ENCODE measurements at places on chromosomes 2 and 18.

GRCh38 chr2:153101187-153101586, 377.4 kb downstream of the RPRM start:
- no peak for DNase-seq

- no peak for DNase-seq
Measured at GRCh38 chr2:42794271-42795046, 2.1 kb upstream of the HAAO start.

DNA sequence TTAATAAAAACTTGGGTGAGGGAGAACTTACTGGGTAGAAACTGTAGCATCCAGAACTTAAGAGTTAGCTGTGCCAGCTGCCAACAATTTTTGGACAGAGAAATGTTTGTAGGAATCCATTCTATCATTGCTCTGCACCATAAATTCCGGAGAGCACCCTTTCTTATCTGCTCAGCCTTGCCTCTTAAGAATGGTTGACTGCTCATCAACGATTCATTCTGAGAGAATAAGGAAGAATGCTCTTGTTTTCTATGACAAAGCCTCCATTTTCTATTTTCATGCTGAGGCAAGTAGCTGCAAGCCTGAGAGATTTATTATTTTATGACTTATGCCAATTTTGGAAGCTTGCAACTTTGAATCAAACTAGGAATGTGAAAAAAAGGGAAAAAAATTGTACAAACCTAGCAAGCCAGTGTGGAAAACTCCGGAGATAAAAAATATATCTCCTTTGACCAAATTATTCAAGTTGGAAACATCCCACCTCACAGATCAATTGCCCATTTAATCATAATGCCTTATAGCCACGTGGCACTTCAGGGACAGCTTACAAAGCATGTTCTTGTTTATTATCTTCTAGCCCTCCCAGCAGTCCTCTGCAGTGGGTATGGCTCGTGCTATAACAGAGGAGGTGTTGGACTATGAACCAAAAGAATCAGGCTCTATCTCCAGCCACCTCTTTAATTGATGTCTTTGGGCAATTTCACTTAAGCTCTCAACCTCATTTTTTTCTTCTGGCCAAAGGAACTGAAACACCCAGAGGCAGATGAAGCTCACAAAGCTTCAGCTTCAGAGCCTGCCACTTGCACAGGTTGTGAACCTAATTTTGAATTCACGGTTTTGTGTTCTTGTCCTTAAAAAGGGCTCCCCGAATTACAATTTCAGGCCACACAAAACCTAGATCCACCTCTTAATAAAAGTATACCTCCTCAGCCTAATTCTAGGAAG, 40.9 kb upstream of the ATL2 start:
- no peak for DNase-seq

- DNase-seq, result no peak
Measured at GRCh38 chr2:5150871-5151270, 541.3 kb upstream of the SOX11 start.

DNA sequence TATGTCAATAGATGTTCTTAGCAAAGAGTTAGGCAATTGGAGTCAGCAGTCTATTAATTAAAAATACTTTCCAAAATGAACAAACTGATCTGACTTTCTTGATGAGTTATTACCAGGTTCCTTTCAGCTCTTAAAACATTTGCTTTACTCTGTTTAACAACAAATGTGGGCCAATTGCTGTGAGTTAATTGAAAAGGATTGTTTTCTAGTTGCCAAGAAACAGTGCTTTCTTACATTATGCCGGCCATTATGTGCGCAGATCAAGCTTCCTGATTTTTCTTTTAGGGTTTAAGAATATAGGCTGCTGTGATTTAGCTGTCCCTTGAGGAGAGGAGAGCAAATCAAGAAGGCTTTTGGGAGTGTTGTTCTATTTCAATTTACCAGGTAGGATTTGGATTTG, 50.5 kb upstream of the ITPRID2 start:
- no peak for DNase-seq

- DNase-seq, result no peak
Measured at GRCh38 chr2:47088371-47089082, 66.6 kb downstream of the STPG4 start.

GRCh38 chr18:42011053-42011452, 56.0 kb downstream of the PIK3C3 start:
- no peak for DNase-seq

- DNase-seq, result no peak
Measured at GRCh38 chr18:59631583-59632181, 65.5 kb downstream of the CCBE1 start.

GRCh38 chr2:173370198-173370597, 15.5 kb downstream of the CDCA7 start:
- DNase-seq, result no peak

DNA sequence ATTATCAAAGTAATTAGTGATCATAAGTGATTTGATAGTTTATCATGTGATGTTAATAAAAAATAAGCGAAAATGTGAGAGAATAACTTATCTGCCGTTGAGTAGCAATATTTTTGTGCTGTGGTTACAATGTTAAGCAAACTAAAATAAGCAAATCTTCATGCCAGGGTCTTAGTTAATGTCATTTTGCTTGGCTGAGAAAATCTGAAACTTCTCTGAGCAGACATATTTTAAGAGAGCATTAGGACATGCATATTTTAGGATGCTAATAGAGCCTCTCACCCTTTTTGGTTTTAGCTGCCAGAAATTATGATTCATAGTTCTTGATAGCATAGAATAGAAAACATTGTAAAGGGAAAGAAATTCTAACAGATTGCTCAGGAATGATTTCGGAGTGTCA, 233.5 kb upstream of the ZEB2 start:
- DNase-seq, result no peak

- no peak for DNase-seq
Measured at GRCh38 chr2:45736757-45737704, 85.6 kb downstream of the PRKCE start.

GRCh38 chr2:236857781-236858180, 227.9 kb upstream of the COPS8 start:
- DNase-seq, result no peak

- DNase-seq, result no peak
Measured at GRCh38 chr18:55503167-55503820, 84.7 kb downstream of the TCF4 start.

- DNase-seq, result no peak
Measured at GRCh38 chr2:59312029-59312428, 1070.9 kb upstream of the FANCL start.

DNA sequence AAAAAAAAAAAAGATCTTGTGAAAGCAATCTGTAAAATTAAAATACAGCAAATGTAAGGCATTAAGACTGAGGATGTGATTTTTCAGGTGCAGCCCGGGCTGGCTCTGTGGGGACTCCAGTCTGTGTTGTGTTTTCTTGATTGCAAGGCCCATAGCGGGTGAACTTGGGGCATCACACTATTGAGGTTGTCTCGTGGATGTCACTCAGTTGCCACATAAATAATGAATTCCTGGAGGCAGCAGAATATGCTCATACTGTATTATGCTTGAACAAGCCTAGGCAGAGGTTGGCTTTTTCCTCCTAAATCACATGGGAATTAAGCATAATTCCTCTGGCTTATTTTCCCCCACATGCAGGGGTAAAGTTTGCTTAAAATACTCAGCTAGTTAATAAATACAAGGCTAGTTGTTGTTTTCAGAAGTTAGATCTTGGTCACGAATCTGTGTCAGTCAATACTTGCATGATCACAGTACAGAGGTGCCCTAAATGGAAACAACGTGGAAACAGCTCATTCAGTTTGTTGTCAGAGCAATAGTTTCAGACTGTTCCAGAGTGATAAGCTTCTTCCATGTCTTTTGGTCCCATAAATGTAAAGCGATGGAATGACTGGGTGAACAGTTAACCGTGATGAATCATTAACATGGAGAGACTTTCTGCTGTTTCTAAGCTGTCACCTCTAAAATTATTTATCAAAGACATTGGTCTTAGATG, 16.4 kb downstream of the GEMIN6 start:
- DNase-seq, result no peak

- no peak for DNase-seq
Measured at GRCh38 chr2:181575024-181575649, 81.8 kb downstream of the CERKL start.

- no peak for DNase-seq
Measured at GRCh38 chr2:236498369-236498768, 71.3 kb upstream of the ACKR3 start.

DNA sequence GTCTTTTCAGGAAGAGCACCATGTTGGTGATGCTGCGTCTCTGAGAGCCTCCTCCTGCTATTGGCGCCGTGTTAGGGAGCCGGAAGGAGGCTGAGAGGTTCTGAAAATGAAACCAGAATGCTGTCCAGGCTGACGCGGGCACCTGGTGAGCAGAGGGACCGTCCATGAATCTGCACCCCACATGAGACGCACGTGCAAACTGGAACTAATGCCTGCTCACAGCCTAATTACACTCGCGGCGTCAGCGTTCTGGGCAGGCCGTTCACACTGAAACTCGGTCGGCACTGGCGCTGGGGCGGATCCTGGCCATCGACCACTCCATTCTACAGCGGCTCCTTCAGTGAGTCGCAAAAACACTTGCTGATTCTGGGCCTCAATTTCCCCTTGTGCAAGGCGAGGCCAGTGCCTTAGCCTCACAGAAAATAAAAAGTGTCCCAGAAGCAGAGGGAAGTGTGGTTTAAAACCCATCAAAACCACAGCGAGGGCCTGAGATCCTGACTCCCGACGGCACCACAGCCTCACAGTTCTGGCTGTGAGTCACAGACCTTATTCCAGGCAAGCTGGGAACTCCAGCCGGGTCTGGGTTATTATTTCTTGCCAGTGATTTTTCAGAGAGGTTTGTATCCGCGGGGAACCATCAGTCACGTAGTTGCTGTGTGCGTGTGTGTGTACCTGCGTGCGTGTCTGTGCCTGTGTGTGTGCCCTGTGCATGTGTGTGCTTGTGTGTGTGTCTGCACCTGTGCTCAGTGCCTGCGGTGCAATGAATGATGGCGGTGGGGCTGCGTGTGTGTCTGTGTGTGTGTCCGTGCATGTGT, 49.1 kb upstream of the CTDP1 start:
- no peak for DNase-seq

GRCh38 chr2:210198326-210198725, 26.9 kb downstream of the ACADL start:
- DNase-seq, result no peak

GRCh38 chr2:26712486-26713465, 20.3 kb downstream of the KCNK3 start:
- no peak for DNase-seq

GRCh38 chr2:223587301-223587700, 14.9 kb downstream of the SCG2 start:
- DNase-seq, result no peak

DNA sequence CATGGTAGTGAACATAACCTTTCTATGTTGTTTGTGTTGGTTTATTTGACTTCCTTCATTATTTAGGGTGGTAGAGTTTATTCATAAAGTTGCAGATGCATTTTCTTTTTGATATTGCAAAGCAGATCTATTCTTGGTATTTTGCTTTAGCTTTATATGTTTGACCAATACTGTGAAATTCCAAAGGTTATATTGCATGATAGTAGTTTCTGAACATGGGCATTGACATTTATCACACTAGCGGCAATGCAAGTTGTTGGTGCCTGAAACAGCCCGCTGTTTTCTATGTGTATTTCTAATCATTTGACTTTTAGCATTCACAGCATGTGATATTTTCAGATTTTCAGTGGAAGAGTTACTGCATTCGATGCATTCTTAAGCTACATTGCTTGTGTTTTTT, 87.2 kb downstream of the ASXL3 start:
- DNase-seq, result no peak

DNA sequence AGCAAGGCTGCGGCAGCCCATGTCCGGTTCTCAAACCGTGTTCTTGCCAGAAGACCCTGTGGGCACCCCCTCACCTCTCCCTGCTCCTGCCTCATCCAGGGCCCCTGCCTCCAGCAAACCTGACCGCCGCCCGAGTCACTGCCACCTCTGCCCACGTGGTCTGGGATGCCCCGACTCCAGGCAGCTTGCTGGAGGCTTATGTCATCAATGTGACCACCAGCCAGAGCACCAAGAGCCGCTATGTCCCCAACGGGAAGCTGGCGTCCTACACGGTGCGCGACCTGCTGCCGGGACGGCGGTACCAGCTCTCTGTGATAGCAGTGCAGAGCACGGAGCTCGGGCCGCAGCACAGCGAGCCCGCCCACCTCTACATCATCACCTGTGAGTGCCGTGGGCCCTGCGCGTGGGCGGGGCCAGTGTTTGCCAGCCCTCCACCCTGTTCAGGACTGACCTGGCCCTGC, 32.2 kb downstream of the MTERF4 start:
- no peak for DNase-seq

GRCh38 chr2:36452260-36452659, 96.7 kb downstream of the CRIM1 start:
- no peak for DNase-seq

DNA sequence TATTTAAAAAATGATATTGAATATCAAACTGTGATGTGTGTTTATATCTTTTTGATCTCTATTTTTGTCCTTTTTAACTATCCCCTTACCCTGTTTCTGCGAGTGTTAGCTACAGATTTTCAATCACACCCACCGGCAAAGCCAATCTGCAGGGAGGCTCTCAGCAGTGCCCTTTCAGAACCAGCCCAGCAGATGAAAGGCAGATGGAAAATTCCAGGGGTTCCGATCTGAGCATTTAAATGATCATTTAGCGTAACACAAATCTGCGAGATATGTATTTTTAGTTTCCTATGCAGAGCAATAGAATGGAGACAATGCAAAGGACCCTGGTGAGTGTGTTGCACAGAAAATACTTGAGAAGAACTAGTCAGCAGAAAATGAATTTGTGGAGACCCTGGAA, 2170.5 kb upstream of the PIK3C3 start:
- no peak for DNase-seq

GRCh38 chr18:57621246-57621604, 411 bp downstream of the NARS1 start:
- peak; percentile 31 for DNase-seq

DNA sequence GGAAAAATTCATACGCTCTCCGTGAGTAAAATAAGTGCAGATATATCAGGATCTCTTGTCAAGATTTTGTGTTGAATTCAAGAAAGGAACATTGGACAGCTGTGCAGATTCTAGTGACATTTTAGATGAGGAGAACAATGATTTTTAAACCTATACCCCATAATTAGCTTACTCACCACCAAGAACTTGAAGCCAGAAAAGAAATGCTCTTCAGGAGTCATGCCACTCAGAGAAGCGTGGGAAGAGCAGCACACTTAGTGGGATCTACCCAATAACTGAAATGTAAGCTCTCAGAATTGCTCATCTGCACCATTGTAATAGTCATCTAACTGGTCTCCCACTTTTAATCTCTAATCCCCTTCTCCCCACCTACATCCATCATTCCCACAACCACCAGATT, 9.2 kb upstream of the ERMN start:
- DNase-seq, result no peak

GRCh38 chr2:174914853-174915760, 90.1 kb downstream of the CHN1 start:
- no peak for DNase-seq

GRCh38 chr2:74857725-74858124, 23.8 kb downstream of the HK2 start:
- no peak for DNase-seq

DNA sequence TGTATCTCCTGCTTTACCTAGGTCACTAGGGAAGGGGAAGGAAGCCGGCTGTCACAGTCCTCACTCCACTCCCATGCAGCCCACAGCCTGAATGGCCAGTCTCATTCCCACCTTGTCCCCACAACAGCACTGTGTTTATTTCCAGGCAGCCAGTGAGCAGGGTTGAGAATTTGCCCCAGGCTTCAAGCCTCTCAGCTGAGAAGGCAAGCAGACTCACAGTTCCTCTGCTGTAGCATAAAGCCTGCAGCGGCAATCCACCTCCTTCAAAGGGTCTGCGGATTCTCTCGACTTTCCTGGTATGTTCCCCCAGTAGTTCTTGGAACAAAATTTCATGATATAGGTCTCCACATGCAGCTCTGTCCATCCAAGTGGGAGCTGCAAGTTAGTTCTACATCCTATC, 262.9 kb upstream of the GULP1 start:
- DNase-seq, result no peak

- no peak for DNase-seq
Measured at GRCh38 chr2:84807063-84807485, 73.8 kb downstream of the TRABD2A start.
